Midbrain (tissue), 1 donor: ENCODE measurements at places on chromosomes 2 and 18.

DNA sequence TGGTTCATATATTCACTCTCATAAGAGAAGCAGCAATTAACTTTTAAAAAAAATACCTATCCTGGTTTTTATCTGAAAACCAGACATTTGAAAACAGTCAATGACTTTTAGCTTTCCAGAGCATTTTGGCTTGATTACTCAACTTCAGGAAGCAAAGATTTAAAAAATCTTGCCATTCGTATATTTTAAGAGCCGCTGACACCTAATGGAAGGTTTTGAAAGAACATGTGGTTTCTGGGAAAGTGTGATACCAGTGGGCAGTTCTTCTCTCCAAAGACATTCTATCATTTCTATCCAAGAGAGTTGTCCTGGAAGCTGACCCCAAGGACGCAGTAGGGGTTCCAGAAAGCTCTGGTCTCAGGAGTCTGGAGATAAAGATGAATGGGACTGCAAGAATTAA lies 234.7 kb downstream of the TTC32 start:
- DNase-seq = no peak

GRCh38 chr2:234593636-234594035 lies 96.8 kb upstream of the ARL4C start:
- no peak for DNase-seq

- no peak for DNase-seq
Observed at GRCh38 chr2:39661826-39662225, 3.9 kb upstream of the TMEM178A start.

DNA sequence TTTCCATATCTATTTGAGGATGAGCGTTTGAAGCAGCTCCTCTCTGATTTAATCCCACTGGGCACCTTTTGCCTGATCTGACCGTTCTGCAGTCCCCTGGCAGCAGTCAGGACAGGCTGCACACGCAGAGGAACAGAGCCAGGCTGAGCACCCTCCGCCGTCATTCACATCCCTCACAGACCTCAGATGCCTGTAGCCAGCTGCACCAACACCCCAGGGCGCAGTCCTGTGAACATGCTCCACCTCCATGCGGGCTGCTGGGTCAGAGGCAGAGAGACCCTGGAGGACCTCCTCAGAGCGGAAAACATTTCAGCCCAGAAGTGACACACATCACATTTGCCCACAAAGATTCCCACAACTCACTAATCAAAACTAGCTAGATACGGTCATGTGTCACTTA lies 146.1 kb downstream of the SEPTIN10 start:
- DNase-seq = no peak

GRCh38 chr2:86426271-86426670 lies 14.9 kb upstream of the KDM3A start:
- no peak for DNase-seq

GRCh38 chr2:16277117-16277516 lies 336.8 kb downstream of the MYCN start:
- DNase-seq = no peak

GRCh38 chr2:6231166-6231565 lies 539.0 kb downstream of the SOX11 start:
- no peak for DNase-seq

- DNase-seq = no peak
Observed at GRCh38 chr18:32455361-32455760, 15.3 kb downstream of the GAREM1 start.

- no peak for DNase-seq
Observed at GRCh38 chr18:8893628-8894231, 188.4 kb downstream of the MTCL1 start.

DNA sequence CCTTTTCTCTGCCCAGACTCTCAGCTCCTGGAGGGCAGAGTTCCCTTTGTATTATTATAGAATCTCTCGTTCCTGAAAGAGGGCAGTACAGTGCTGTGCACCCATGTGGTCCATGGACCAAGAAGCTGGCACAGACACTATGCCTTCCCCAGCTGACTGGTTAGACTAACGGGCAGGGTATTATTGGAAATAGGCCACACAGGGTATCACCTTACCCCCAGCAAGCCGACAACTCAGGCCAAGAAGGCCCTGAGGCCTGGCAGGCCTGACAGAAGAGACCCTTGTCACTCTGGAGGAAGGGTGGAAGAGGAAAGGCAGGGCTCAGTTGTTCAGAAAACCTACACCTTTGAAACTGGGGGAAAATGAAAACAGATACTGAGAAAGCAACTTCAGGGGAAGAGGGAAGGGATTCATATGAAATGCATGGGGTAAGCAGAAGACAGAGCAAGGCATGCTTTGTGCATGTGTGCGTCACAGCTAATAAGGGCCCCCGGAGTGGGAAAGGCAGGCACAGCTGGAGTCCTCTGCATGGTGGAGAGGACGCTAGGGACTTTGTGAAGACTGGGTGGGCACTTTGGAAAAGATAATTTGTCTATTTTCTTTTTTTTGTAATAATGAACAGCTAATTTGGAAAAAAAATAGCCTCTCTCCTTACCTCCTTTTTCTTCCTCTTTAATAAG lies 476.8 kb upstream of the CELF4 start:
- no peak for DNase-seq

GRCh38 chr2:43238176-43238575 lies 11.8 kb upstream of the ZFP36L2 start:
- DNase-seq = no peak

DNA sequence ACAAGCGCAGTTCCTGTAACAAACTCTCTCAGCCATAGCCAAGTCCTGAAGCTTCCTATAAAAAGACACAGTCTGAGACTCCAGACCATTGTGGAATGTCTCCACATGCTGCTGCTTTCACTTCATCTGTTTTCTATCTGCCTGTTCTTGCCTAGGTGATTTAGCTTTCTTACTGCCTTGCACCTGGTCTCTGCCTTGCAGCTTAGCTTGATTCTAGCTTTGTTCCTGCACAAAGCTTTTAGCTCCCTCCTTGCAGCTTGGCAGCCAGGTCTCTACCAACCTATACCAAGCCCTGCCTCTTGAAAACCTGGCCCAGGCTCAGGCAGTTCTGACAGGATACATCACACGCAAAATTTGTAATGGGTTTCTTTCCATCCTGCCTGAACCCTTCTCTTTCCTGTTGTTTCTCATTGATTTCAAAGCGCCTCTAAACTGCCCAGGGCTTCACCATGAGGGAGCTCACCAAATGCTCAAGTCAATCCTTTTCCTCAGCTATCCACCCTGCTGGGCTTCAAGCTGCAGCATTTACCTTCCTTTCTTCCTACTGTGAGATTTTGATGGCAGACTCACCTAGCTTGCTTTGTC lies 941.3 kb upstream of the NXPH2 start:
- no peak for DNase-seq

DNA sequence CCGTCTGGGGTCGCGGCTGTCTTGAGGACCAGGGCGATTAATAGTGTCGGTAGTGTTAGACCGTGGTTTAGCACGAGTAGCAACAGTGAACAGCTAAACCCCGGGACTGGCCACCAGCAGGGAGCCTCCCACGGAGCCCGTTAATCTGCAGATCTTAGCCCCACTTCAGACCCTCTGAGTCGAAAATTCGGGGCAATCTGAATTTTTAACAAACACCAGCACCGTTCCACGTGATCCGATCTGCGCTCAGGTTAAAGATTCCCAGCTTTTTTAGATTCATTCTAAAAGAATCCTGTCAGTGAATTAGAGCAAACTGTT lies 479 bp upstream of the ATP5F1A start:
- DNase-seq = no peak

- no peak for DNase-seq
Observed at GRCh38 chr2:8481463-8482009, 200.3 kb upstream of the ID2 start.

- no peak for DNase-seq
Observed at GRCh38 chr18:8397034-8397433, 212.2 kb upstream of the RAB12 start.

DNA sequence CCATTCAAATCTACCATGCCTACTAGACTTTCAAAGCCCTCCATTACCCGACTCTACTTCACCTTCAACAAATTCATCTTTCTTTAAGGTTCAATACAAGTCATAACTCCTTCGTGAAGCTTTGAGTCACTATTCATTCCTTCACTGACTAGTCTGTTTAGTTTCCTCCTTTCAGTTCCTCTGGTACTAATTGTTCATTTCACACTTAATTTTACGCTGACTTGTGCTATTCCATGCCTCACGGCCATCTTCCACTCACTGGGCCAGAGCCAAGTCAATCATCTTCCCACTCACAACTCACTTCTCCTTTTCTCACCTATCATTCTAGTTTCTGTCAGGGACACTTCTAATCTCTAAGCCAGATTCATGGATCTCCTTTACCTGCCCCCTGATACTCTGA lies 136.2 kb downstream of the MTX2 start:
- no peak for DNase-seq

GRCh38 chr2:12717191-12718014 lies 667 bp downstream of the TRIB2 start:
- DNase-seq = peak; percentile 64

GRCh38 chr2:20452551-20452950 lies 5.7 kb downstream of the RHOB start:
- DNase-seq = peak; percentile 32

GRCh38 chr18:8468921-8469335 lies 140.3 kb upstream of the RAB12 start:
- DNase-seq = no peak

DNA sequence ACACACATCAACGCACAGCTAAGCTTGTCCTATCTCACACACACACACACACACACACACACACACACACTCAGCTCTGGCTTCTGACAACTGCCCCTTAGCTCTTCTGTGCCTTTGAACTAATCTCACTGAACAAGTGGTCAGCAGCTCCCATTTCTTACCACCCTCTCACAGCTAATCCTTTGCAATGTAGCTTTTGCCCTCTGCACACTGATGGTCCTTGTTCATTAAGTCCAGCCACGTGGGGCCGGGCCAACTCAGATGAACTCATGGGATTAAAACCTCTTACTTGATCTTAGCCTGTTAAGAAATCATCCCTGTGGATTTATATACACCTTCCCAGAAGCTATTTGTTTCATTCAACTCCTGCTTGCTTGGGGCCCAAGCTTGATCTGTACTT lies 36.6 kb downstream of the DPYSL5 start:
- peak; percentile 10 for DNase-seq

GRCh38 chr2:133609664-133610063 lies 41.4 kb upstream of the NCKAP5 start:
- DNase-seq = no peak

GRCh38 chr2:40037303-40037702 lies 258.2 kb upstream of the THUMPD2 start:
- no peak for DNase-seq

GRCh38 chr18:22066083-22066485 lies 103.3 kb upstream of the GATA6 start:
- DNase-seq = no peak

GRCh38 chr2:173962583-173963110 lies 2.5 kb downstream of the SP3 start:
- no peak for DNase-seq

- peak; percentile 4 for DNase-seq
Observed at GRCh38 chr18:42192251-42193248, 237.5 kb downstream of the PIK3C3 start.

DNA sequence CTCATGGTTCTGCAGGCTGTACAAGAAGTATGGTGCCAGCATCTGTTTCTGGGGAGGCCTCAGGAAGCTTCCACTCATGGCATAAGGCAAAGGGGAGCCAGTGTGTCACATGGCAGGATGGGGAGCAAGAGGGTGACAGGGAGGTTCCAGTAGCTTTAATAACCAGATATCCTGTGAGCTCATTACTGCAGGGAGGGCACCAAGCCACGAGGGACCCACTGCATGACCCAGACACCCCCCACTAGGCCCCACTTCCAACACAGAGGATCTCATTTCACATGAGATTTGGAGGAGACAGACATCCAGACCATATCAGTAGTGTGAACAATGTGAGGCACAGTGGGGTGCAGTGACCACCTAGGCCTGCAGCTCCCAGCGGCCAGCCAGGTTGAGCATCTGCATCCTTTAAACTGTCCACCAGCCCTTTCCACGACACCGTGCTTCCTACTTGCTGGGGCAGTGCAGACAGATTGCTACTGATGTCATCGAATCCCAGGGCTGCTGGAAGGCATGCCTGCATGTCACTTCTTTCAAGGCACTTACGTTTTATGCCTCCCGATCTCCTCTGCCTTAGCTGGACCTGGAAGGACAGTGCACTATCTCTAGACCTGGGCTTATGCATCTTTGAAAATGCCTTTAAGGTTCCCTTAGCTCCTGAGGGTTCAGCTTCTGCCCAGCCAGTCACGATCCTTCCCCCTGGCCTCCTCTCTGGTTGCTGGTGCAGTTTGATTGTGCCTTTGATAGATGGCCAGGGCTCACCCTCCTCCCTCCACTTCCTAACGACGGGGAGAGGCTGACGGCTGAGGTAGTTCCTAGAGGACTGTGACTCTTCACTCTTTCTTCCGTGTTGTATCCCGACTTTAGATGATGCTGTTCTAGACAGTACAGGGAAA lies 174.3 kb downstream of the FAM210A start:
- DNase-seq = no peak

DNA sequence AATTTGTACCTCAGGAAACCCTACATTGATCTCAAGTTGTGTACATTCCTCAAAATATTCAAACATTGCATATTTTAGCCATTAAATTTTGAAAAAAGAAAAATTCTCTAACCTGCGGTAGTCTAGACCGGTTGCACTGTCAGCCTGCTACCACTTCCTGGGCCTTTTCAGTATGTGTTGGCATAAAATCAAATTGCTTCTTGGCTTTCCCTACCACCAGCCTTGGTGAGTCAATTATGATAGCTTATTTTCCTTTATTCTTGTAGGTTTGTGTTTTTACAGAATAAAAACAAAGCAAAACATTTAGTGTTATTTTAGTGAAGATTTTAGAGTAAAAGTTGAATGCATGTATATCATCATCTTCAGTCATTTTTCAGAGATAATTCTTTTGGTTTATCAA lies 61.2 kb downstream of the FAM171B start:
- no peak for DNase-seq

- DNase-seq = no peak
Observed at GRCh38 chr2:85952196-85952734, 63.5 kb upstream of the ST3GAL5 start.

- no peak for DNase-seq
Observed at GRCh38 chr18:46051731-46052461, 20.2 kb downstream of the PSTPIP2 start.

DNA sequence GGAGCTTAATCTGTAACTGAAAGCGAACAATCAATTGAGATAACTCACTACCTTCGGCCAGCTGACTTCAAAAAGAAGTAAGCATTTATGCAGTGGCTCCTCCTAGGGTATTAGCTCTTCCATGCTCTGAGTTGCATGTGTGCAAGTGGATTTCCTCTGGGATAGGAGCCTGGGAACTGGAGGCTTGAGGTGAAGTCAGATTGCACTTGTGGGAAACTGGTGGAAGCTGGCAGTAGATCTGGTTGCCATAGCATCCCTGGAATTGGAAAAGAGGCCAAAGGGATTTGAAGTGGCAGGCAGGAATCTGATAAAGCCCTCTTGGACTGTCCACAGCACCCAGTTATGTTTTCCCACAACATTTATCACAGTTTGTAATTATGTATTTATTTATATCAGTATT lies 50.6 kb upstream of the FMNL2 start:
- no peak for DNase-seq

DNA sequence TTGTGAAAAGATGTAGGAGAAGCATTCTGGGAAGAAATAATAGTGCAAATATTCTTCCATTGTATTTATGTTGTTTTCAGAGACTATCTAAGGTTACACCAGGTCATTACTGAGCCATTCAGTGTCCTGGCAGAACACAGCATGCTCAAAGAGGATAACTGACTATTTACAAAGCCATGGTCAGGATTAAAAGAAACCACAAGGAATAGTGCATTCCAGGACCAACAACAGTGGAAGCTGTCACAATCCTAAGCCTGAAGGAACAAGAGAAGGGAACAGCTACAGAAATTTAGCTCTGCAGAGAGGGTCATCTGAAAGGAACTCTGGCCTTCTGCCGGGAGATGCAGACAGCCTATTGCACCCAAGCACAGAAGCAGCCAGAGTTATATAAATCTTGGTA lies 116.7 kb downstream of the DSC3 start:
- DNase-seq = no peak
